ENCODE measurements at places on chromosomes 1 and 21.

DNA sequence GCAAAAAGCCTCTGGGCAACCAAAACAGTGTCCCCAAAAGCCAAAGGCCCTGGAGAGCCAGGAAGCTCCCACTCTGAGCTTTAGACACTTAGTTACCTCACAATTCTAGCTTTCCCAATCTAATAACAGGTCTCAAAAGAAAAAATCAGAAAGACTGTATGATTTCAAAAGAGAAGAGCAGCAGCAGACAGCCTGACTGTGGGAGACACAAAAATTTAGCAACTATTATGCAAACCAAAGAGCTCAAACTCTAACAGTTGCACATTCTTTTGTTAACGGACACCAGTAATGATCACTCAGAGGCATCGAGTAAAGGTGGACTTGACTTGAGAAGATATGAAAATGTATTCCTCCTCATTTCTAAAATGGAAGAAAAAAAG, 160.1 kb downstream of the SLC45A1 start:
- no peak for DNase-seq

GRCh38 chr1:89949991-89950624, 44.8 kb upstream of the ZNF326 start:
- no peak for DNase-seq

DNA sequence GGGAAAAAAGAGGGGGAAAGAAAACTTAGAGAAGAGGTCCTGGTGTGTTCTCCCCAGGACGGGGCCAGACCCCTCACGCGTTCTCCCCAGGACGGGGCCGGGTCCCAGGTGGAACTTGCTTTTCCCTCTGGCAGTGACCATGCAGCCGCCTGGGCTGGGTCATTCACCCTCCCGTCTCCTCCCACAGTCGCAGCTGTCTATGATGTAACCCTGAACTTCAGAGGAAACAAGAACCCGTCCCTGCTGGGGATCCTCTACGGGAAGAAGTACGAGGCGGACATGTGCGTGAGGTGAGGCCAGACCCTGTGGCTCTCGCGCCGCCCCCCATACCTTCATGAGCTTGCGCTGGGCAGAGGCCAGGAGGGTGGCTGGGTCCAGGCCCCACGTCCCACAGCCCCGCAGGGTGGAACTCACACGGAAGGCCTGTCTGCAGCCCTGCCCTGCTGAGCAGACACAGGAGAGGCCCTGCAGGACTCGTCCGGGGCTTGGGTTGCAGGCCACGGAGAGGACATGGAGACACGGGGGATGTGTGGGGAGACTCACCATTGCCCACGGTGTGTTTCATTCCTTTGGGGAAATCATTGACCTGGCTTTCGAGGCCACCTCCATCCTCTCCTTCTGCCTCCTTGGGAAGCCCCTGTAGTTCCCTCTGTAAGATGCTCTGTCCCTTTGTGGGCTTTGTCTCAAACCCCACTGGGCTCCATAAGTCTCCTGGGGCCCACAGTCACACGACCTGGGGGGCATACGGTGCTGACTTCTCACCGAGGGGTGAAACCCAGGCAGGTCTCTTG, 40.7 kb upstream of the TRAPPC10 start:
- no peak for DNase-seq

- no peak for DNase-seq
Observed at GRCh38 chr1:226274138-226274537, 34.8 kb downstream of the LIN9 start.

DNA sequence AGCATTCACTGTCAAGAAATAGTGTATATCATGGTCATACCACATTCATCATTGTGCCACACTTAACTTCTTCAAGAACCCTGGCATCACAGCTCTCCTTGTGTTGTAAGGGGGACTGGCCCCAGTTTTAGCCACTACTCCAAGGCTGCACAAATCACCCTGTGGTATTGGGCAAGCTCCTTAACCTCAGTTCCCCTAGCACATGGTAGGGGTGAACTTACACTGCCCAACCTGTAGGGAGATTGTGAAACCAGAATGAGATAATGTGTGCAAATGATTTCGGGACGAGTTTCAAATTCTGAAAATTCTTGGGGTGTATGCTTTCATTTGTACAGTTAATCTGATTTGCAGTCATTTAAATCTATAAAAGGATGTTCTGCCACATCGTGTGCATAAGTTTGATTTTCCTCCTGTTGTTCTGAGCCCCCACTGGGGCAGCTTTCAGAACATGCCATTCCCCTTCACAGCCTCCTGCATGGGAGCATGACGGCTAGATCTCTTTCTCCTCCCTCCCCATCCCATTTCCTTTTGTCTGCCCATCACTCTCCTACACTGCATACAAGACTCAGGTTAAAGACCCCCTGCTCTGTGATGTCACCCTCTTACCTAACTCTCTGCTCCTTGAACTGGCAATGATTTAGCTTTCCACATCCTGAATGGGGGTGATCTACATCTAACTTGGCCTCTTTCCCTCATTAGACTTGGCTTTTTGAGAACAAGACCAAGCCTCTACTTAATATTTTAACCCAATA, 290.3 kb downstream of the CHRM3 start:
- DNase-seq = no peak

GRCh38 chr21:38310646-38311485, 54.1 kb downstream of the KCNJ15 start:
- DNase-seq = no peak

- DNase-seq = no peak
Observed at GRCh38 chr1:179146911-179147310, 65.0 kb downstream of the TOR3A start.

DNA sequence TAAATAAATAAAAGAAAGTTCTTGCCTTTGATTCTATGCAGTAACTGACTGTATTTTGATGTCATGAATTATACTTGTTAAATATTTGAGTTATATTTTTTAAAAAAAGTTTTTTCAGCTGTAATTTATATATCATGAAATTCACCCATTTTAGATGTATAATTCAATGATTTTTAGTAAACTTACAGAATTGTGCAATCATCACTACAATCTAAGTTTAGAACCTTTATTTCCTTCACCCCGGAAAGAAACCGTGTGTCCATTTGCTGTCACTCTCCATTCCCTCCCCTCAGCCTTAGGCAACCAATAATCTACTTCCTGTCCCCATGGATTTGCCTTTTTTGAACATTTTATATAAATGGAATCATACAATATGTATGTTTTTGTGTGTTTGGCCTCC, 32.5 kb upstream of the DISC1 start:
- no peak for DNase-seq

DNA sequence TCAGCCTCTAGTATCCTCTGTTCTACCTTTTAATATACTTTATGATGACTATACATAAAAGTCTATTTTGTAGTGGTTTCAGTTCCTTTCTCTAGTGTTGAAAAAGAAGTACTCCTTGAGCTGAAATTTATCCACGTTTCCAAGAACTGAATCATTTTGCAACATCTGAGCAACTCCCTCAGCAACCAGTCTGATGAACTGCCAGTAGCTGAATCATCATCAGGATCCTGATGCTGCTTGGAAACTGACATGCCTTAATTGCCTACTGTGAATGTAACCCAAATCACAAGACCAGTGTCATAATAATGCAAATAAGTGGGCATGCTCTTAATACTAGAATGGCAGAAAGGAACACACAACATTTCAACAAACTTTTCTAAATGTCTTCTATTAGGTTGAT, 103.3 kb downstream of the CYYR1 start:
- no peak for DNase-seq

GRCh38 chr1:183932412-183932811, 105.1 kb downstream of the COLGALT2 start:
- no peak for DNase-seq

DNA sequence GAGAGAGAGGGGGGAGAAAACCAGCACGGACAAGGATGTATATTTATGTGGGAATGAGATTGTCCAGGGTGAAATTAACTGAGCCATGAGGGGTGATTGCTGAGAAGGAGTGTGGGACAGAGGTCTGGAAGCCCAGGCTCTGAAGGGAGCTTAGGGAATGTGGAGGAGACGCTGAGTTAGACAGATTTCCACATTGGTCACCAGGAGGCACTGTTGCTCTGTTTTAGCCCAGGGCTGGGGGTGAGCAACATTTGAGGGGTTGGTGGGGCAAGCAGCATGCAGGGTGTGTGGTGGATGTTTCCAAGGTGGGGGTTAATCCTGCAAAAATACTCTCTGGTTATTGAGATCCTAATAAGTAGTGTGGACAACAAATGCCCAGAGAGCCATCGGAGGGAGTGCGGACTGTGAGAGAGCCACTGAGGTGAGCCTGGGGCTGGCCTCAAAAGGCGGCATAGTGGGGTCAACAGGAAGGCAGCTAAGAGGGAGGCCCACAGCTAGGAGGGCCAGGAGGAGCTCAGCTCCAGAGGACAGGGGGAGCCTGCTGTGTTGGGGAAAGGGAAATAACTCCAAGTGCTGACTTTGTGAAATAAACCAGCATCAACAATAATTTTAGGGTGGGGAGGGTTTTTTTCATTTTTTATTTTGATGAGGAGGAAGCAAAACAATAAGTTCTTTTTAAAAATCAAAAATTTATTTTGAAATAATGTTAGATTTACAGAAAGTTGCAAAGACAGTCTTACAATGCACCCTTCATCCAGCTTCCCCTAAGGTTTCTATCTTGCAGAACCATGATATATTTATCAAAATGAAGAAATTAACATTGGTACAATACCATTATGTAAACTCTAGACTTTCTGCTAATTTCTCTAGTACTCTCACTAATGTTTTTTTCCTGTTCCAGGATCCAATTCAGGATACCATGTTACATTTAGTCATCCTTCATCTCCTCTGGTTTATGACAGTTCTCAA, 82.8 kb upstream of the CD34 start:
- DNase-seq = no peak

- no peak for DNase-seq
Observed at GRCh38 chr1:182761396-182762395, 27.9 kb upstream of the NPL start.

DNA sequence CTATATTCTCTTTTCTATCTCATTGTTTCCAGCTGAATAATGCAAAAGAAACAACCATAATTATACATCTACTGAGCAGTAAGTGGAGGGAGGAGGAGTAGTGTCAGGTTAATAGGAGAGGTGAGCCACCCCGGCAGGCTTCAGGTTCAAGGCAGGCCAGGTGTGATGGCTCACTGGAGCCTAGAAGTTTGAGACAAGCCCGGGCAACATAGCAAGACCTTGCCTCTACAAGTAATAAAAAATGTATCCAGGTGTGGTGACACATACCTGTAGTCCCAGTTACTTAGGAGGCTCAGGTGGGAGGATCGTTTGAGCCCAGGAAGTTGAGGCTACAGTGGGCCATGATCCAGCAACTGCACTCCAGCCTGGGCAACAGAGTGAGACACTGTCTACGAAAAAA, 1.9 kb upstream of the DIP2A start:
- DNase-seq = no peak

DNA sequence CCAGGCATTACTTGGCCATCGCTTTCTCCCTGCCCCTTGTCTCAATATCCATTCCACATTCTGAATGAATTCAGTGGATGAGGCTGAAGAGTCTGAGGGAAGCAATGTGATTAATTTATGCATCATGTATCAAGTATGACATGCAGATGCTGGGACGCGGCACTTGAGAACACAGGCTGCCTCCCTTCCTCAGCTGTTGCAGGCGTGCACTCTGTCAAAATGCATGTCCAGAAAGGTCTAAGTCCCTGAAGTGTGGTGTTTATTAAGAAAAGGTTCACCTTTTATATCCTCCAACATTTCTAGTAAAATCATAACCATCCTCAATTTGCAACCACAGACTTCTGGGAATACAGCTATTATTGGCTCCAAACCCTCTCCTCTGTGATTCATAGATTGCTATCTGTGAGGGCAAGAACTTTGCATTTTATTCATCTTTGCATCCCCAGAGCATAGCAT, 22.6 kb upstream of the RAB3GAP2 start:
- DNase-seq = no peak

- DNase-seq = no peak
Observed at GRCh38 chr1:234701737-234702341, 91.9 kb upstream of the IRF2BP2 start.

DNA sequence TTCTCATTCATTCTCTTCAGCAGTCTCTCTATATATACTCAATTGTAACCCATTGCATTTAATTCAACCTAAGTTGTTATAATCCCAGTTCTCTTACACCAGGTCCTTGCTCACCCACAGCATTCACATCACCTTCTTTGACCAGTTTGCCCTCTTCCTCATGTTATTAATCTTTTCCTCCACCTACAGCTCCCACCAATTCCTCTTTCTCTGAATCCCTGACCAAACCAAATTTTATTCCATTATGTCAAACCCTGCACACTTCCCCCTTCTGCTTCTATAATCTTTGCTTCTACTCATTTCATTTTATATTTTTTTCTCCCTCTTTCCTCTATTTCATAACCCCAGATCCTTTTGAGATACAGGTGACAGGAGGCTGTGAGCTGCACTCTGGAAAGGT, 1.4 kb downstream of the CD1A start:
- no peak for DNase-seq

DNA sequence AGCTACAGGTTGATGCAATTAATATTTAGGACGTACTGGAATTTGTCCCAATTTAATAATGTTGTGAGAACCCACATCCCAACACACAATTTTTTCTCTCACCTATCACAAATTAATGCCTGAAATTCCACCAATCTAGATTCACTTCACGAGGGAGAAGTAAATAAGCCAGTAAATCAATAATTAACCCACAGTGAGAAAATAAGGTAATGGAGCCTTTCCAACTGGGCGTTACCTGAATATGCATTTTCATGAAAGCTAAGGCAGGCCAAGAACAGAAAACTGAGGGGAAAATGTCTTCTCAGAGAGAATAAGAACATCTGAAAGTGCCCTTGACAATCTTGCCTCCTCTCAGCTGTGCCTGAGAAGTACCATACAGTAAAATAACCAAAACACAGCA, 240.8 kb upstream of the NR5A2 start:
- no peak for DNase-seq

GRCh38 chr1:192958871-192959270, 100.3 kb downstream of the UCHL5 start:
- DNase-seq = no peak

DNA sequence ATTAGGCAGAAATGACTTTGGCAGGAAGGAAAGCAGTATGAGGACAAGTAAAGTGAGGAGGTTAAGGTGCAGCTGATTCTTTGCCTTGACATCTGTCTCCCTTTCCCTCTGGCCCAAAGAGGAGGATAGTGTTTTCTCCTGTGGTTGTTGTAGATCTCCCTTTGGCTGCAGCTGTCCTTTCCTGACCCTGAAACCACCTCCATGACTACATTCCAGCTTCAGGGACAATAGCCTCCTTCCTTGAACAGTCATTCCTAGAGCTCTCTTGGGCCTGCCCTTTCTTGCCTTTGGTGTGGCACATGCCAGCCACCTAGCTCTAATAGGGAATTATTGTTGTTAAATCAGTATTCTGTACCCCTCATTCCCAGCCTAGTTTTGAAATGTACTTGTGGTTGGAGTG, 6.2 kb downstream of the ZMYM1 start:
- DNase-seq = no peak

DNA sequence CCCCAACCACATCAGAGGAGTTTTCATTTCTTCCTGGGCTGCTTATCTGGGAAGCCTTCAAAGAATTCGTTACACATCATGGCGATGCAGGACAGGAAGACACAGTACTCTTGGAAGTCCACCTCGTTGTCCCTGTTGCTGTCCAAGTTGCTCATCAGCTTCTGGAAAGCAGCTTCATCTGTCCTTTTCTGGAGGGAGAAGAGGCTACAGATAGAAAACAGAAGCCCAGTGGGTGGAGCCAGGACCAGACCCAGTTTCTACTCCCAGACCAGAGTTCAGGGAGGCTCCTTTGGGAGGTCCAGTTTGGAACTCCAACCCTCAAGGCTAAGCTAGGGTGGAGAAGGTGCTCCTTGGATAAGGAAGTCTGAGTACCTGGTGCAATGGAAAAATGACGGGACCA, 1.9 kb downstream of the S100A4 start:
- no peak for DNase-seq
